Myocyte (in vitro differentiated cells): ENCODE measurements at places on chromosomes 13 and 19. TPM values are rescaled to one million over a fixed set of nuclear protein-coding genes. Genes with fewer than 3 reads are reported as not detected.

The PLIN4 gene
- 0.32 and 0.42 TPM in 2 replicates for total RNA-seq

The CKM gene
- 1,914 and 2,511 TPM in 2 replicates for total RNA-seq

The CGB8 gene
- not detected in 2 replicates for total RNA-seq

The ZNF471 gene
- total RNA-seq = 1.4 and 2.2 TPM in 2 replicates

The HIPK4 gene
- 0.05 and 0.26 TPM in 2 replicates for total RNA-seq

The VSTM2B gene
- total RNA-seq = not detected in 2 replicates

The CEACAM20 gene
- not detected in 2 replicates for total RNA-seq

The UBL3 gene
- total RNA-seq = 24.9 and 27.4 TPM in 2 replicates
